ENCODE measurements at places on chromosomes 2 and 18.
A peak's percentile ranks its signal among the peaks of the same experiment; 100 is the strongest.

DNA sequence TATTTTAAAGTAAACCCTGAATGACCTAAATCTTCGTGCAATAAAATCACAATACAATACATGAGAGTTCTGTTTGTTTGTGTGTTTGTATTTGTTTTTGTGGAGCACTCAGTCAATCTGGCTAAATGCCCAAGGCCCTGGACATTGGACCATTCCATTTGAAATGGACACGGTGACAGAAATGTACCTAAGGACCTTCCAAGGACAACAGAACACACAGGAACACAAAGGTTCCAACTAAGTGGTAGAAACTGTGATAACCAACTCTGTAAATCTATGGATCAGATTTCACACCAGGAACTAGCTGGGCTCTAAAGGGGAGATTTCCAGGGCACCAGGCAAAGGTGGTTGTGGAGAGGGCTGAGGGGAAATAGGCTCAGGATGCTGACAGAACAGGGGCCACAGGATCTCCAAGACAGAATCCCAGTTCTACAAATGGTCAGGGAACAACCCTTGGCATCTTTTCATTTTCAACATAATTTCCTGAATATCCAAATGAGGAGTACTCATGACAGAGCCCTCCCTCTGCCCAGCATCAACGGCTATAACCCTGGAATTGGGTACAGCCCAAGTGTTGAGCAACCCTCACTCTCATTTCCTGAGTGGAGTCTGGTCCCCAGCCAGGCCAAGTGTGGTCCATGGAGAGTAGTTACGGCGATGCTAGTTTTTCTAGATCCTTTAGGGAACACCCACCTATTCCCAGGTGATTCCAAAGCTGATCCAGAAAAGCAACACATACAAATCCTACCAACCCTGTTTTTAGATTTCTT lies 78.4 kb downstream of the NCKAP5 start:
- no peak for DNase-seq

- DNase-seq = no peak
Measured at GRCh38 chr2:196399722-196400691, 228.6 kb upstream of the STK17B start.

DNA sequence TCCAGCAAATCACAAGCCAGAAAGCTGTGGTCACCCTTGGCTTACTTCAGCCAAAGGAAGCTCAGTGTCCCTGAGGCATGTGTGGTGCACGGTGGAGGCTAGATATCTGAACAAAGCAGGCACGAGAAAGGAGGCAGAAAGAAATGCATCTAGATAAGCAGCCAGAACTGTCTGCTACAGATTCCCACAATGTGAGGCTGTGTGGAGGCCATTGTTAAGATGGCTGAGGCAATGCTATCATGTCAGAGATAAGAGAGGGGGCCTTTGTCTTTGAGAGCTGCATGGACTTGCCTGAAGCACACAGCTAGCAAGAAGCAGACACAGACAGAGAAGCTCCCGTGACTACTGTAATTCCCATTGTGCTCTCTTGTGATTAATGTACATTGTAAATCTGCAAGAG lies 110.5 kb upstream of the LYPD6 start:
- no peak for DNase-seq

- no peak for DNase-seq
Measured at GRCh38 chr2:28108143-28108542, 217.6 kb downstream of the BABAM2 start.

DNA sequence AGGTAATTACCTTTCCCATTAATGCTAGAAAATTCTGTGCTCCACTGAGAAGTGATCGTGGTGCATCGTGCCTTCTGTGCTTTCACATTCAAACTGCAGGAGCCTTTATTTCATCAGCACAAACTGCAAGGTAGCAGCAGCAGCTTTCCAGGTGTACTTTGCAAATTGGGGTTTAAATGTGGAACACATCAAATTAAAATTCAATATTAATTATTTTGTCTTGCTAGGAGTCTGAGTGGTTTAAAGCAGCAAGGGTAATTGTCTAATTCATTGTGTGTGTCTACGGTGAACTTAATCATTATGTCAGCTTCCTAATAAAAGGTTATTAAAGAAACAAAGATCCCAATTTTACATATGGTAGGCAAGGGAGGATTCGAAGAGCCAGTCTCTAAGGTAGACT lies 180.8 kb upstream of the ATP5MC3 start:
- no peak for DNase-seq

- DNase-seq = no peak
Measured at GRCh38 chr18:77755187-77755586, 505.5 kb downstream of the GALR1 start.

DNA sequence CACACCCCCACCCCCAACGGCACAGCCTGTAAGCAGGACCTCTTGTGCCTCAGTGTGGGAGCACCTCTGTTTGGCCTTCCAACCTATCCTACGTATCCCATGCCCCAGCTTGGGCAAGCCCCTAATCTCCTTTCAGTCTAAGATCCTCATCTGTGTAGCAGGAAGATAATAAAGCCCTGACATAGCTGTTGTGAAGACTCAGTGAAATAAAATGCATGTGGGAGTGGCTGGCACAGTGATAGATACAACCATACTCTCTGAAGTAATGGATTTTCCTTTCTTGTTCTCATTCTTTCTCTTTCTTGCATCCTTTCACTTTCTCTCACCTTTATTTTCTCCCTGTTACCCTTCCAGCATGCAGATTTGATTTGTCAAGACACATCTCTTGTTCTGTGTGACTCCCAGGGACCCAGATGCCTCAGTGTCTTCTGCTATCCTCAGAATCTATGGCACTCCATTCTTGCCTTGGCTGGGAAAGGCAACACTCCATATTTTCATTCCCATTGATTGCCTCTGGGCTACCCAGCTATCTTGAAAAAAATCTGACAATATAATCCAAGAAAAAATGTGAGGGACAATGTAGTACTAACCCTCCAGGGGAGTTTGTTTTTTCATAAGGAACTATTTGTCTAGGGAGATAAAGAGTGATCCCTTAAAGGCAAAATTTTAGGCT lies 207.2 kb upstream of the SETBP1 start:
- no peak for DNase-seq

GRCh38 chr2:189287982-189288521 lies 108.5 kb upstream of the COL5A2 start:
- peak; percentile 43 for DNase-seq

GRCh38 chr2:80722803-80723202 lies 418.3 kb upstream of the LRRTM1 start:
- no peak for DNase-seq

- no peak for DNase-seq
Measured at GRCh38 chr2:41937921-41938708, 109.7 kb upstream of the PKDCC start.

- DNase-seq = peak; percentile 84
Measured at GRCh38 chr2:37881397-37881796, 43.7 kb upstream of the RMDN2 start.

GRCh38 chr2:37415128-37415820 lies 70.8 kb downstream of the QPCT start:
- DNase-seq = peak; percentile 44

- no peak for DNase-seq
Measured at GRCh38 chr2:84388133-84388532, 70.9 kb downstream of the SUCLG1 start.

DNA sequence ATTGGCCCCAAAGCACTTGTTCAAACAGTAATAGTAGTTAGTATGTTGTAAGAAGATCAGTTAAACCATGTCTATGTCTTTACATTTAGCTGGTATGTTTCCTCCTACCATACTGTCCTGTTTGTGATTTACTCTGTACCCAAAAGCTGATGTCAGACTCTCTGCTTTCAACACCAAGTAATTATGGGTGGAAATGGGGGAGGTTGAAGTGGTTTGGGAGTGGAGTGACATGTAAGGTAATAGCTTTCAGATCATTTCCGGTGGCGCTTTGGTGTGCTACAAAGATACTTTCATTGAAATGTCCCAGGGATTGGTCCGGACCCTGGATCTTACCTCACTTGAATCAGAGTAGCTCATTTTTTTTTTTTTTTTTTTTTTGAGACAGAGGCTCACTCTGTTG lies 39.7 kb upstream of the TGIF1 start:
- peak; percentile 16 for DNase-seq

Measured in SHP77 (cell line).